Dermis lymphatic vessel endothelial cell (primary cell): ENCODE measurements at places on chromosomes 13 and 19. TPM values are rescaled to one million over a fixed set of nuclear protein-coding genes. Genes with fewer than 3 reads are reported as not detected.

CALR3 gene
- total RNA-seq, result not detected in 2 replicates

KBTBD6 gene
- total RNA-seq, result 6.8 and 9.8 TPM in 2 replicates

HIF3A gene
- total RNA-seq, result 5.6 and 10.7 TPM in 2 replicates

ATP4A gene
- not detected in 2 replicates for total RNA-seq

OR10H1 gene
- total RNA-seq, result not detected in 2 replicates

ATP8A2 gene
- 0.09 and 0.11 TPM in 2 replicates for total RNA-seq

ATP4B gene
- total RNA-seq, result 0.11 TPM in 1 of 2 replicates, not detected in the other

DIRAS1 gene
- 0.17 and 0.33 TPM in 2 replicates for total RNA-seq

FAAP24 gene
- 1.5 and 2.2 TPM in 2 replicates for total RNA-seq

EPS8L1 gene
- total RNA-seq, result 10.0 and 12.7 TPM in 2 replicates

KXD1 gene
- total RNA-seq, result 52.0 and 54.2 TPM in 2 replicates

FCAR gene
- total RNA-seq, result not detected in 2 replicates

URAD gene
- not detected in 2 replicates for total RNA-seq

FCER2 gene
- total RNA-seq, result not detected in 2 replicates

ADGRE2 gene
- under 0.01 and 0.11 TPM in 2 replicates for total RNA-seq
